ENCODE measurements at places on chromosomes 11 and 22.
A peak's percentile ranks its signal among the peaks of the same experiment; 100 is the strongest.

- no peak for DNase-seq
Observed at GRCh38 chr11:83054904-83055380, 16.8 kb downstream of the RAB30 start.

GRCh38 chr22:17283423-17283822 is 64.2 kb upstream of the ADA2 start:
- DNase-seq: no peak

GRCh38 chr11:84790849-84791427 is 836.2 kb downstream of the DLG2 start:
- no peak for DNase-seq

DNA sequence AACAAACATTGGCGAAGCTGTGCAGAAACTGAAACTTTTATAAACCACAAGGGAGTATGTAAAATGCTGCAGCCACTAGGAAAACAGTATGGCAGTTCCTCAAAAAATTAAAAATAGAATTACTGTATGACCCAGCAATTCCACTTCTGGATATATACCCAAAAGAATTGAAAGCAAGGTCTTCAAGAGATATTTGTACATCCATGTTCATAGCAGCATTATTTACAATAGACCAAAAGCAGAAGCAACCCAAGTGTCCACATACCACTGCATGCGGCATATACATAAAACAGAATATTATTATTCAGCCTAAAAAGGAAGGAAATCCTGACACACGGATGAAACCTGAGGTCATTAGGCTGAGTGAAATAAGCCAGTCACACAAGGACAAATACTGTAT is 85.8 kb downstream of the RELT start:
- no peak for DNase-seq

DNA sequence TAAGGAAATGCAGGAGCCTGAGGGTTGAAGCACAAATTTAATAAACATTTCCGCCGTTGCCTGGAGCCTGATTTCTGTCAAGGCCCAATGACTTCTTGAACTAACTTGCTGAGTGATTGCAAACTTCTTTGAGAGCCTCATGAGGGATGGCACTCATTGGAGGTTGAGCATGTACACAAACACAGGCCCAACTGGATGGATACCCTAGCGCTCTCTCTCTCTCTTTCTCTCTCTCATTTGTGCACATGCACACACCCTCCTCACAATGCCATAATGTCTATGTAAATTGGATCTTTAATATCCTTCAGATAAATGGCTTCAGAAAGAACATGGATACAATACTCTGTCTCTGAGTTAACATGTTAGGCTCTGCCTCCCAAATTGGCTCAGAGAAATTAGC is 597.7 kb upstream of the CADM1 start:
- DNase-seq: no peak

DNA sequence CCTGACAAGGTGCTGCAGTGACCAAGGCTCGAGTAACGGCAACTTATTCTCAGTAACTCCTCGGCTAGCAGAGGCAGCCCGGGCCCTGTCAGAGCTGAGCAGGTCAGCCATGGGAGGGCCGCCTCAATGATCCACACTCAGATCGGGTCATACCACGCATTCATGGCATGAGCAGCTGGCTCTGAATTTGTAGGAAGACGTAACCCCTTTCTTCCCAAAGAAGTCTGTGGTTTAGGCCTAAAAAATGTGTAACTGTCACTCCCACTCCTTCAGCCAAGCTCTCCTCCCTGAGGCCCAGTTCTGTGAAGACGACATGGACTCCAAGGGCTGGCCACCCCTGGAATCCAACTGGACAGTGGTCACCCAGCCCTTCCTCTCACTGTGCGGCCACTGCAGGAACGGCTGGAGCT is 30.0 kb downstream of the PPP2R1B start:
- DNase-seq: no peak

- no peak for DNase-seq
Observed at GRCh38 chr11:46279126-46280099, 2.0 kb downstream of the CREB3L1 start.

DNA sequence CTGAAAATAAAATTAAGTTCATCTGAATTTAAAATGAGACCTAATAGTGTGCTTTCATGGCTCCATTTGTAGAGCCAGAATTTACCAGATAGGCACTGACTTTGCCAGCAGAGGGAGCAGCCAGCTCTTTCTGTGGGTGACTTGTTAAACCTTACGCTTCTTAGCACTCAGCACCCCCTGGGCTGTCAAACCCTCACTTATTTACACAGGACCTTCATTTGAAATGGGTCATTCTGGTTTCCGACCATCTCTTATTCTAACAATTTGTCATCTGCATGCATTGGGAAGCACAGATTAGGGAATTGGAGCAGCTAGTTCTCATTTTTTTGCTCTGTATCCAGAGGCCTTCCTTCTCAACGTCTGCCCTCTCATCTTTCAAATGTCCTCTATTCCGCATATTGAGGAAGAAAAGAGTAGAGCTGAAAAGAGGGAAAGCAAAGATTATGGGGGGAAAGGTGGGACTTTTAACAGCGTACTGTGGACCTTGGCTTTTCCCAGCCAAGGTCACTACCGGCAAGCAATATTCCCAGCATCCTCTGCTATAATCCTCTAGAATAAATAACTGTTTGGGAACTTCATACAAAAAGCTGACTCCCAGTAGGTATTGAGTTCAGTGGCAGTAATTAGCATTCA is 3.1 kb downstream of the ASRGL1 start:
- DNase-seq: peak; percentile 28

GRCh38 chr11:22566293-22566692 is 59.3 kb downstream of the FANCF start:
- DNase-seq: no peak

DNA sequence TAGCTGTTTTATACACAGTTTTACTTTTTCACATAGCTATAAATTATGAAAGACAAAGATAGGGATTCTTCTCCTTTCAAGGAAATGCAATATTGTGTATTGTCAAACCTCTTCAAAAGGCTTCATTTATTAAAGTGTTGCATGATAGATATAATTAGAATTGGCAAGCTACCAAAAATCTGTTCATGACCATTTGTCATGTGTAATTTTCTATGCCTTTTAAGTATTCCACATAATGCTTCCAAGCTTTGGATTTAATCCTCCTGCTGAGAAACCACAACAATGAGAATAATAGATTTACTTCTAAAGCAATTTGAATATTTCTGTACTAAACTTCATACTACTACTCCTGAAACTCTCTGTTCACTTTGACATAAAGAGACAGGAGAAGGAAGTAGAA is 403.2 kb upstream of the CCDC179 start:
- DNase-seq: no peak

- DNase-seq: no peak
Observed at GRCh38 chr22:49598338-49598737, 229.3 kb downstream of the BRD1 start.

DNA sequence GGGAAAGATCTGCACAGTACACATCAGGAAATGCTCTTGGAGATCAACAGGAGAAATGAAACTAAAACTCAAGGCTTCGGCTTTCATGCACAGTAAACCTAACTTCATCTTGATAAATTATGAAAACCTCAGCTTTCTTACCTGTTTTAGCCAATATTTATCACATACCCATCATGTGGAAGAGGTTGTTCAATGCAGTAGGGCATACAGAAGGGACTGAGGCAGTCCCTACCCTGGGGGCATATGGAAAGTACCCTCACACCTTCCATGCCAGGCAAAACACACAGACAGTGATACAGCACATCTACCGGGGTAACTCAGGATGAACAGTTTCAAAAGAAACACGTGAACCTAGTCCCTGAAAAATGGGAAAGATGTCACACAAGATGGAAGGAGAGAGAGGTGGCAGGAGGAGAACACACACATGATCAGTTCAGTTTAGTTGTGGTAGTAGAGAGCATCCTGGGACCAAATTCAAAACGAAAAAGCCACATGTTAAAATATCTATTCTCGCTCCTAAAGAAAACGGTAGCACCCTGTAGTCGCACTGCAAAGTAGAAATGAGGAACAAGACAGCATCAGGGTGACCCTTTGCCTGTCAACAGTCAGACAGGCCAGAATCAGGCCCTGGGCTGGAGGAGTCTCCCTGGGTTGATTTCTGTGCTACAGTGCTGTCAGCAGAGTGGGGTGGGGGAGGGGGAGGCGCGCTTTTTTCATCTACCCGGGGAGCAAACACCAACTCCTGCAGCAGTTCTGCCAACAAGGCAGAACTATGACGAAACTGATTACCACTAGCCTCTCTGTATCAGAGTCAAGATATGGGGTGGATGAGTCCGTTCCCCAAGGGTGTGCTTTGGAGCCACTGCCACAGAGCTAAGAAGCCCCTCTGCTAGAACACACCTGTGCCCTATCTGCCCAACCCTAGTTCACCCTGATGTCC is 1.3 kb downstream of the HIRA start:
- no peak for DNase-seq

DNA sequence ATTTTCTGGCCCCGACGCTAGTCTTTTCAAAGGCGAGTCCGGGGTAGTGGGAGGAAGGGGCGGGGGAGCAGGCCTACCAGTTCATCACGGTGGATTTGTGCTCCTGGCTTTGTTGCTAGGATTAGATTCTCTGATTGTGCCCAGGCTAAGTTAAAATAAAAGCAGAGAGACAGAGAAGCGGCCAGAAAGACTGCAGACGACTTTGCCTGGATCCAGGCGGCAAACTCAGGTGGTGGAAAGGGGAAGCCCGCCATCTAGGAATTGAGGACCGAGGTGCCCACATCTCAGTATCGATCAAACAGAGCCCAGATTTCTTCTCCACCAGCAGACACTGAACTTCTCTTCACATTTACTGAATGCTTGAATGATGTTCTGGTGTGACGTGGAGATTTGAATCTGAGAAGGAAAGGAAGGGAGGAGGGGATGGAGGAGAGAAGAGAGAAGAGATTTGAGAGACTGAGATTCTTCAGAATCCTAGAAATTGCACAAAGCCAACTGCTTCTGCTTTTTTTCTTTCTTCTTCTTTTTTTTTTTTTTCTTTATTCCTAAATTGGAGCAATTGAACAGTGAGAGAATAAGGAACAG is 2.7 kb downstream of the FAT3 start:
- no peak for DNase-seq

GRCh38 chr11:95365348-95365747 is 134.3 kb upstream of the SESN3 start:
- no peak for DNase-seq

DNA sequence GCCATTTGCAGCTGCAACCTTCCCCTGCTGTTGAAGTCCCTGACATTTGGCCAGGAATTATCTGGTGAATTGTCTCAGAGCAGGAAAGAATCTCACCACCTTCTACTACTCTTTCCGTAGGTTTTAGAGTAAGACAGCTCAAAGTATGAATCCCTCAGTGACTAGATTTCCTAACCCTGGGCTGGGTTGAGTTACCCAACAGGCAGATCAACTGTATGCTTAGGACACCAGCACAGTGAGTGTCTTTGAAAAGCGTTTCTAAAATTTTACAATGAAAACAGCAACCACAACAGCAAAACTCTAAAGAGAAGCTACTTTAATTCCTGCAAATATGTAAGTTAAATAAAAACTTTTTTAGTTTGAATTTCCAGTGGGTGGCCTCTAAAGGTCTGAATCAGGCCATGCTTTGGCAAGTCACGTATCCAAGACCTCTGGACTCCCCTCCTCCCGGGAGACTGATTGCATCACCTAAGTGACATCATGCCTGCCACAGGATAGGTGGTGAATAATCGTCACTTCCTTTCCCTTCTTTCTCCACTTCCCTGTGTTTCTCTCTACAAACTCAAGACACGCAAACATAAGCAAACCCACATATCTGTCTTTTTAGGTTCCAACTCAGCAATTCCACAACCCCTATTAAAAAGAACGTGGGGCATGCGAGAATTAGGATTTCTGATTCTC is 7.8 kb downstream of the OR8B12 start:
- DNase-seq: no peak

GRCh38 chr11:77038825-77039326 is 4.7 kb downstream of the B3GNT6 start:
- no peak for DNase-seq
